Activated CD4-positive, alpha-beta T cell treated with anti-CD3 and anti-CD28 coated beads, Interleukin-2, Interleukin-4, amounts not matched to agents 100 ng/mL and 50 ng/mL, durations not matched to agents 16 hours and 8 hours (primary cell): ENCODE measurements at places on chromosomes 7 and 10.

GRCh38 chr10:63752318-63752717 lies 231.1 kb downstream of the REEP3 start:
- no peak for DNase-seq

GRCh38 chr10:79131836-79132631 lies 63.3 kb downstream of the ZMIZ1 start:
- DNase-seq: no peak

DNA sequence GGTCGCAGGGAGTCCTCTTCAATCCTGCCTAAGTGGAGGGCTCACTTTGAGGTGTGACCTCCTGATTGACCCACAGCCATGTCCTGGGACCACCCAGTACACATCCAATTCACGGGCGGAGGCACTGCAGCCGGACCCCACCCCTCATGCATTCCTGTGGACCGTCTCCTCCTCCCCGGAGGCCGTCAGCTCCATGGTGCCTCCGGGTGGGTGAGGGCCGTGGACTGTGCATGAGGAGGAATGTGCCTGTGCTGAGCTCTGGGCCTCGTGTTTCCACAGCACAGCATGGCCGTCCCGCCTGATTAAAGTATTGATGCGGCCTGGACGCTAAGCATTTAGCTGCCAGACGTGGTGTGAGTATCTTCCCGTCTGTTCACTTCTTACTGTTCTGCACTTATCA lies 52.8 kb downstream of the CFAP46 start:
- no peak for DNase-seq

- DNase-seq: no peak
Measured at GRCh38 chr7:99719996-99720769, 14.8 kb downstream of the CYP3A7 start.

- DNase-seq: no peak
Measured at GRCh38 chr10:69864321-69864720, 62.6 kb downstream of the COL13A1 start.

GRCh38 chr10:118403967-118404366 lies 61.8 kb upstream of the FAM204A start:
- no peak for DNase-seq

GRCh38 chr10:123687758-123688157 lies 21.6 kb downstream of the GPR26 start:
- DNase-seq: no peak

- no peak for DNase-seq
Measured at GRCh38 chr10:105986912-105987635, 1177.4 kb downstream of the SORCS1 start.

DNA sequence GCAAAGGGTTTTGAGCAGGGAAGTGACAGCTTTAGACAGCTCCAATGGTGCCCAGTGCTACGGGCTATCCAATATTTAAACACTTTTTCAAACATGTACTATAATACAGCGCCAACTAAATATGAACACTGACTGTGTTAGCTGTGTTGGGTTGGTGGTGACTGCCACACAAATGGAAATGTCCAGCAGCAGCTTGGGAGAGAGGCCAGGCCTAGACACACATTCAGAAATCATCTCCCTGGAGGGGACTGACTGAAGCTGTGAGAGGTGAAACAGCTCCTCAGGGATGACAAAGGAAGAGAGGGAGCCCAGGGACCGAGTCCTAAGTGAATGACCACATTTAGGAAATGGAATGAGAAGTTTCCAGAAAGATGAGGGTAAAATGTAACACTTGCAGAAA lies 115.8 kb downstream of the UBE2H start:
- DNase-seq: no peak

DNA sequence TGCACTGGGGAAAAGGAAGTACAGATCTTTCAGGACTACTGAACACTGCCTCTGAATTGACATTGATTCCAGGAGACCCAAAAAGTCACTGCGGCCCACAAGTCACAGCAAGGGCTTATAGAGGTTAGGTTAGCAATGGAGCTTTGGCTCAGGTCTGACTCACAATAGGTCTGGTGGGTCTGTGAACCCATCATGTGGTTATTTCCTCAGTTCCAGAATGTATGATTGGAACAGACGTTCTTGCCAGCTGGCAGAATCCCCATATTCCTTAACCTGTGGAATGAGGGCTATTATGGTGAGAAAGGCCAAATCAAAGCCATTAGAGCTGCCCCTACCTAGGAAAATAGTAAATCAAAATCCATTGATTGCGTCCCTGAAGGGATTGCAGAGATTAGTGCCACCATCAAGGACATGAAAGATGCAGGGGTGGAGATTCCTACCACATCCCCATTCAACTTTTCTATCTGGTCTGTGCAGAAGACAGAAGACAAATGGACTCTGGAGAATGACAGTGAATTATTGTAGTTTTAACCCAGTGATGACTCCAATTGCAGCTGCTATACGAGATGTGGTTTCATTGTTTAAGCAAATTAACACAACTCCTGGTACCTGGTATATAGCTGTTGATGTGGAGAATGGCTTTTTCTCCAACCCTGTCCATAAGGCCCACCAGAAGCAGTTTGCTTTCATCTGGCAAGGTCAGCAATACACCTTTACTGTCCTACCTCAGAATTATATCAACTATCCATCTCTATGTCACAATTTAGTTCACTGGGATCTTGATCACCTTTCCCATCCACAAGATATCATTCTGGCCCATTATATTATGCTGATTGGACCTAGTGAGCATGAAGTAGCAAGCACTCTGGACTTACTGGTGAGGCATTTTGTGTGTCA lies 44.5 kb upstream of the PIK3CG start:
- no peak for DNase-seq

DNA sequence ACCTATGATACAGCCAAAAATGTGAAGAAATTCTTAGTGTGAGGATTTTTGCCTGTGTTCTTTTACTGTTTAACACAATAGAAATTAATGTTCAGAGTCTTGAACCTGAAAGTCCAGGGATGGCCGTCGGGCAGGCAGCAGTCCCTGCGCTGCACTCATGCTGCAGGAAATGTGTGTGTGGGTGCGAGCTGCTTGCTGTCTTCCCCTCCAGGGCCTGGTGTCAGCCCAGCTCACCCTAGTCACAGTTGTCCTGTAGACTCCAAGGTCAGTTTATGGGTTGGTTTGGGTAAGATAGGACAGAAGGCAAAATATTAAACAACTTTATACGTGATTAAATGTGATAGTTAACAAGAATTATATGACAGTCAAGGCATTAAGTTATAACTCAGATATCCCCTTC lies 78.7 kb downstream of the DYNC2I1 start:
- no peak for DNase-seq

- no peak for DNase-seq
Measured at GRCh38 chr7:88480896-88481295, 174.2 kb upstream of the STEAP4 start.

DNA sequence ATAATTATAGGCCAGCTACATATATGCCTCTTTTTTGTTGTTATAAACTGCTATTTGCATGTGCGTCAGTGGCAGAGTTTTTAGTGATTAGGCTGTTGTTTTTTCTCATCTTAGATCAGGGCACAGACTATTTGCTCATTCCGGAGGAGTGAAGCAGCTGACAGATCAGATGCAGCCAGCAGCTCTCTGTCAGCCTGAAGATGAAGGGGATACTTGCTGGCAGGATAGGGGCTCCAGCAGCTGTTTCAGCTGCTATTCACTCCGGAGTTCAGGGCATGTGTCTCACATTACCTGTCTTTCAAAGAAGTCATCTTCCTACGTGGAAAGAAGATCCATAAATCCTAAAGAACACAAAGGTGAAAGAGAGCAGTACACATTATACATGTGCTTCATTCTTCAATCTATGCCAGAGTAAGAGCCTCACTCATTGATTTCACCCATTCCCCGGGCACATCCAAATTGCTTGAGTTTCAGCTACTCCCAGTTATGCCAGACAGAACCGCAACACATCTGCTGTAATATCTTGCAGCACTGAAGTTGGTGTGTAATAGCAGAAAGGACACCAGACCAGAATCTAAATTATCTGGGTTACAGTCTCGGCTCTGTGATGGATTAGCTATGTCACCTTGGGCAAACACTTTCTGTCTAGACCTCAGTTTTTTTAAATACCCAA lies 182.8 kb upstream of the CHRM2 start:
- no peak for DNase-seq

DNA sequence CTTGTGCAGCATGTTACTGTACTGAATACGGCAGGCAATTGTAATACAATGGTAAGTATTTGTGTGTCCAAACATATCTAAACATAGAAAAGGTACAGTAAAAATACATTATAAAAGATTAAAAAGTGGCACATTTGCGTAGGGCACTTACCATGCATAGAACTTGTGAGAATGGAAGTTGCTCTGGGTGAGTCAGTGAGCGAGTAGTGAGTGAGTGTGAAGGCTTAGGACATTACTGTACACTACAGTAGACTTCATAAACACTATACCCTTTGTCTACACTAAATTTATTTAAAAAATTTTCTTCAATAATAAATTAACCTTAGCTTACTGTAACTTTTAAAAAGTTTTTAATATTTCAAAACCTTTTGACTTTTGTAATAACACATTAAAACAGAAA lies 37.5 kb downstream of the BPGM start:
- no peak for DNase-seq

GRCh38 chr7:99478464-99479440 lies 6.1 kb downstream of the ZNF789 start:
- DNase-seq: no peak

DNA sequence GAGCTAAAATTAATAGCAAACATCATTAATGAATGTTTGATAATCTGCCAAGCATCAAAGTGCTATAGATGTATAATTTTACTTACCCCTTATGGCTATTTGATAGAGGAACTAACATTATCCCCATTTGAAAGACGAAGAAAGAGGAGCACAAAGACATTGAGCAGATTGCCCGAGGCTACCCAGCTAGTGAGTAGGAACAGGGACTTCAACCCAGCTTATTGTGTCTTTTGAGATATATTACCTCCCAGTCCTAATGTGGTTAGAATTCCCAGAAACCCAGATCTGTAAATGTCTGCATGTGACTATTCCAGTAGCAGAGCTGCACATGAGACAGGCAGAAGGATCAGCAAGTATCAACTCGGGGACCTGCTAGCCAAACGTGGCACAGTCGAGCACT lies 160.1 kb upstream of the AOAH start:
- DNase-seq: no peak

DNA sequence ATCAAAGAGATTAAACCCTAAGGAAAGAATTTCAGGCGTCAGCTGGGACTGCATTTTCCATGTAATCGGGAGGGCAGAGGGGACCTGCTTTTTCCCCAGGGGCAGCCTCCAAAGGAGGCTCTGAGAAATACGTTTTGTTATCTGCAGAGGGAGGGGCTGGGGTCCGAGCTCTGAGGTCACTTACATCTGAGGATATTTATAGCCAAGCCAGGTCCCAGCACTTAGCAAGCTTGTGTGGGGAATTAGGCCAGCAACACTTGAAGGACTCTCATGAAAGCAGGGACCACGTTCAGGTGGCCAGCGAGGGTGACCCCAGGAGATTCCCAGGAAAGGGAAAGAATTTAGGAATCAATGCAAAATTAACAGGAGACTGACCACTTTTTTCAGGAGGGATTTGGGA lies 20.6 kb upstream of the GDI2 start:
- no peak for DNase-seq

DNA sequence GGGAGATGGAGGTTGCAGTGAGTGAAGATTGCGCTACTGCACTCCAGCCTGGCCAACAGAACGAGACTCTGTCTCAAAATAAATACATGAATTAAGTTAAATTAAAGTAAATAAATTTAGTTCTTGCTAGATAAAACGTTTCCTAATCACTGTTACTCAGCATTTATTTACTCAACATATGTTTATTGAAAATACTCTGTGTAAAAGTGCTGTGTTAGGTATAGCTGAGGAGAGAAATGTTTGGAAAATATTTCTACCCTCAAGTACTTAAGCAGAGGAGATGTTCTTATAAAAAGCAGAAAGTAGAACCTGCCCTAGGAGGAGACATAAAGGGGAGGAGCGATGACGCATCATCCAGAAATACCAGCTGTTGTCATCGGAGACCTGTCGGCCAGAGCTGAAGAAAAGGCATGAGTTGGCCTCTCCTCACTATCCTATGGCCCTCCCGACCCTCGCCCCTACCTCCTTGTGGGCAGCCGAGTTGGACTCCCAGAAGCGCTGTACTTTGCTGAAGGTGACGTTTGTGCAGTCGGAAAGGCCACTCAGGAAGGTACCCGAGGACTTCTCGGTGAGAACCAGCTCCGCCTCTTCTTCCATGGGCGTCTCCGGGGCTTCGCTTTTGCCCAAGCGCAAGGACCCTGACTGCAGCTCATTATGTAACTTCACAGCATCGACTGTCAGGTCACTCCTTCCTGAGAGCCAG lies 1.1 kb downstream of the RRP12 start:
- DNase-seq: no peak
